Natural killer cell (primary cell): ENCODE measurements at places on chromosomes 7 and 10. TPM values are rescaled to one million over a fixed set of nuclear protein-coding genes. Genes with fewer than 3 reads are reported as not detected.

- peaks cover 25% of the 10 kb centered on the region for H3K4me1 ChIP-seq
- H3K27me3 ChIP-seq, result no peaks in the 10 kb centered on the region
- H3K36me3 ChIP-seq, result no peaks in the 10 kb centered on the region
- H3K4me3 ChIP-seq, result no peak overlapping the region
- DNase-seq, result no peak
- H3K27ac ChIP-seq, result no peak overlapping the region
Observed at GRCh38 chr7:35697414-35698175, 2.7 kb upstream of the HERPUD2 start.

DNA sequence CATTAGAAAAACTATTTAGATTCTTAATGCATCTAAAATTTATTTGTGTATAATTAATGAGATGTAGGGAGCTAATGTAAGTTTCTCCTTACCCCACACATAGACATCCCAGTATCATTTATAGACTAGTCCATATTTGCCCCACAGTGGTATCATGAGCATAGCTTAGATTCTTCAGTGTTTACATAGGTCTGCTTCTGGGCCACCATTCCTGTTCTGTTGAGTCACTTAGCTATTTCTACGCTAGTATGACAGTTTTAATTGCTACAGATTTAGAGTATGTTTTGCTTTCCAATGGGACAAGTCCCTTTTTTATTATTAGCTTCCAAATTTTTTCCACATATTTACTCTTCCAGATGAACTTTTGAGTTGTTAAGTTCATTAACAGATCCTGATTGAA, 69.4 kb downstream of the MCMBP start:
- H3K36me3 ChIP-seq, result peaks cover 9% of the 10 kb centered on the region
- H3K27ac ChIP-seq, result no peak overlapping the region
- no peak overlapping the region for H3K4me3 ChIP-seq
- H3K27me3 ChIP-seq, result no peaks in the 10 kb centered on the region
- DNase-seq, result no peak

The PILRA gene
- total RNA-seq, result 38.8 TPM

The TMEM273 gene
- 29.4 TPM for total RNA-seq

The CFAP69 gene
- not detected for total RNA-seq

The ASB10 gene
- not detected for total RNA-seq

The EDRF1 gene
- 57.5 TPM for total RNA-seq
